ENCODE measurements at places on chromosomes 7 and 10.

DNA sequence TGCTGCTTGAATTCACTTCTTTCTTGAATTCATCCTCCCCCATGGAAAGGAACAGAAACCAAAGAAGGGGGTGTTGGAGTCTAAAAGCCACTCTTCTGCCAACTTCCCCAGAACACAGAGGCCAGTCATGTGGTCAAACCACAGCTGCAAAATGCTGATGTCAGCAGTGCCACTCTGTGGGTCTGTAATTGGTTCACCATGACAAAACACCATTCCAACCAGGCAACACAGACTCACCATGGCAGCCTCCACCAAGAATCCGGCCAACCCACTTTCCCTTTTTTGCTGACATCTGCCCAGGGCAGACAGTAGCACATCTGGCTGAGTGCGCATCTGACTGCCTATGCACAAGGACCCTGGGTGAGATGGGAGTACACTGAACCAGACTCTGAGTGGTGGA lies 16.8 kb downstream of the OSBPL3 start:
- no peak for DNase-seq

DNA sequence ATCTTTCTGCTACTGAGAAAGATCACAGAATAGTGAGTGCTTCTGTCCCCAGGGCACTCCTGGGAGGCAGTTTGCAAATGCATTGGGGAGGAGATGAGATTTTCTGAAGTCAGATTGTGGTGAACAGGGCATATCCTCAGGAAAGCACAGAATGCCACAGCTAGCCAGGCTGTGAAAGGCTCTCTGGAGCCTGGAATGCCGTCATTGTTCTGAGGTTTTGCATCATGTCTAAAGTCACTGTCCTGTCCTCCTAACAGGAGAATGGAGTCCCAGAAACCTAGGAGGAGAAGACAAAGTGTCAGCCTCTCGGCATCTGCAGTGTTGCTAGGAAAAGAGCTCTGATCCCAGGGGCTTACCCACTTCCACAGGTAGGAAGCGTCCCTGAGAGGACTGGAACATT lies 69.2 kb upstream of the IGFBP3 start:
- no peak for DNase-seq

GRCh38 chr7:143408686-143409561 lies at the start of gene EPHA1:
Gene EPHA1 (minus strand): TSS chr7:143408856. CDS start chr7:143408805, 51 bp downstream.
- DNase-seq, result no peak

- DNase-seq, result no peak
These were observed 557.4 kb upstream of the VSTM2A start for GRCh38 chr7:53984776-53985175.

DNA sequence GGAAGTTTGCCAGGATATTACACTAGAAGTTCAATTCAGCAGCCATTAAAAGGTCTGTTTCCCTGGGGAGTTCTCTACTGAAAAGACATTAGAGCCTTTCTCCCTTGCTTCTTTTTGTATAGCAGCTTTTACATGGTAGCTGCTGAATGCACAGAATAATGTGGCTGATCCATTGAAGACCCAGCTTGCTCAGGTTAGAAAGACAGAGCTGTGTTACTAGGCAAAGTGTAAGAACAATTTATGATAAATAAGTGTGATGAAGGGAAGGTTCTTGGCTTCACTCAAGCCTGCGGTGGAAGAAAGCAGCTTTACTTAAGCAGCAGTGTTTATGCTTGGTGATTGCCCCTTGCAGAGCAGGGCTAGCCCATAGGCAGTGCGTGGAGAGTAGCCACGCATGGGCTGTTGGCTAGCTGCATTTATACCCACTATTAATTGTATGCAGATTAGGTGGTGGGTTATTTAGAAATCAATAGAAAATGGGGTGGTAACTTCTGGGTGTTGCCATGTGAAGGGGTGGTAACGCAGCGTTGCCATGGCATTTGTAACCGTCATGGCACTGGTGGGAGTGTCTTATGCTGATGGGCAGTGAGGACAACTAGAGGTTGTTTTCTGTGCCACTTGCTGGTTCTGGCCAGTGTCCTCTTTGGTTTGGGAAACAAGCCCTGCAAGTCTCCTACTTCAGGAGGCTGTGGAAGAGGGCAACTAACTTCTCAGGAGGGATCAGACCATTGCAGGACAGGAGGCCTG lies 942.9 kb downstream of the NRG3 start:
- no peak for DNase-seq

DNA sequence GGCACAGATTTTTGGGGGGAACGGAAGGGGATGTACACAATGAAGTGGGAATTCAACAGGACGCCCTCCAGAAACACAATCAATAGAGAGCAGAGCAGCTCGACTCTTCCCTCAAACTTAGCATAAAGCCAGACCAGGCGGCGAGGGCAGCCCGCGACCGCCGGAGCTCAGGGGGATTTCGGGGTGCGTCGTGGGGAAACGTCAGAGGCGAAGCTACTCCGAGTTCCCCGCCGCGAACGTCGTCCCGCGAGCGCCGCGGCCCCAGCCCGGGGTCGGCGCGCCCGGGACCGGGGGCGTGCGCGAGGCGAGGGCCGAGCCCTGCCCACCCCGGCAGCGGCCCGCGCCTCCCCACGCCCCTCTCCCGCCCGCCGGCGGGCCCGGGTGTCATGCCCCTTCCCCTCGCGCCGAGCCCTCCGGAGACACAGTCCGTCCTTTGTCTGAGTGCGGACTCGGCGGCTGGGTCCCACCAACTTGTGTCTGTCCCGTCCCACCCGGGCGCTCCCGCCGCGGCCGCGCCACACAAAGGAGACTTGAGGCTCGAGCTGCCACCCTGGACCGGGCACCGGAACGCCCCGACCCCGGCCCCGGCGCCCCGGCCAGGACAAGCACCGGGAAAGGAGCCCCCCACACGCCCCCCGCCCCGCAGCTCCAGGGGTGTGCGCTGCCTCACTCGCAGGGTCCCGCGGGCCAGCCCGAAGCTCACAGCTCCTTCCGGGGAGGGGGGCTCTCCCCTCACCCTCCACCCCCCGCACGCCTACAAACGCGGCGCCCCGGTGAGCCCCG lies 634 bp downstream of the EZH2 start:
- DNase-seq, result no peak

- no peak for DNase-seq
These were observed 95.3 kb downstream of the CCSER2 start for GRCh38 chr10:84423719-84424118.

- no peak for DNase-seq
These were observed 74.0 kb upstream of the ITGB1 start for GRCh38 chr10:33031815-33032653.

- no peak for DNase-seq
These were observed 18.4 kb upstream of the CCDC71L start for GRCh38 chr7:106679153-106679931.

- no peak for DNase-seq
These were observed 162.1 kb downstream of the CHCHD3 start for GRCh38 chr7:132919771-132920170.

DNA sequence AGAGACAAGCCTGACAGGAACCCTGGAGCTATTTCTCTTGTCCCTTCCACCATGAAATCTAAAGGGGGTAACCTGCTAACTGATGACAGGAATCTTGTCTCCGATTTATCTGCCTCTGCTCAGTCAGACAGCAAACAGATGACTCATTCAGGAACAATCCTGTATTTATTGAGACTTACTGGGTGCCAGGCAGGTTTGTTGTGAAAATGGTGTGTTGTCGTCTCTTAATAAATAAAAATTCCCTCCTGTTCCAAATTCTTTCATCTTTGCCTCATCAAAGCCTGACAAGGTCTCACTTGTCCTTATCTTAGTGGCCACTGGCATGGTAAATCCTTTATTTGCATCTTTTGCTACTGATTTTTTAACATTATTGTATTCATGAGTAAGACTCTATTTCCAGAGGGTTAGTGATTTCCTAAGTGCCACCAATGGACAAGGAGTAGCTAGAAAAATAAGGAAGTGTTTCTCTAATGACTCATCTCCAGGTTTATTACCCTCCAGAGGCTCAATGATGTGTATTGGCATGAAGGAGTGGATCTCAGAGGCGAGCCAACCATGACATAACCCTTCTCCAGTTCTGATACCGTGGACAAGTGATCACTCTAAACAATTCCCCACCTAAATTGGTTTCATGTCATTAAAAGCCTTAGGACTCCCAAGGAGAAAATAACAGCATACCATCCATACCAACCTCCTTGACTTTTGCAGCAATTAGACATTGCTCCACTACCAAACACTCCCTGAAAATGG lies 724.0 kb downstream of the GRID1 start:
- no peak for DNase-seq

Measured in SHP77 (cell line).